Right renal cortex interstitium (tissue), 3 donors: ENCODE measurements at places on chromosomes 5 and 9.

DNA sequence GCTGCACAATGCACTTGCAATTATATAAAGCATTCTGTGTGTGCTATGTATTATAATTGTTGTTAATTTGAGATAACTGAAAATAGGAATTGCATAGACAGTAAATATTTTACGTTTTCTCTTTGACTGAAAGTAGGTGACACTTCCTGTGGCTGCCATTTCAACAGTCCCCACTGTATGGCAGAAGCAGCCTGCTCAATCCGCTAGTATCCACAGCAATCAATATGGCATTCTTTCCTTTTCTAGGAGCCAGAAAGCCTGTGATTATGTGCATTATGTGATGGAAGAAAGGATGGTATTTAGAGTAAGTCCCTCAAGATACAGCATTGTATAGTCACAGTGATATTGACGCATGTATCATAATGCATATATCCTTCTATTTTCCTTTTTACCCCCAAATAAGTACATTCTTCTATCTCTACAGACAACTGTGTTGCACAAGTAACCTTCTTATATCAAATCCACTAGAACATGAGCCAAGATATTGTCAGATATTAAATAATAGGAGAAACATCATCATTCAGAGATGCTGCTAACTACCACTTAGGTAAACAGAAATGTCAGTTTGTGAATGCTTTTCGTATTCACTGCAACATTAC, 59.7 kb downstream of the CARTPT start:
- no peak for DNase-seq

GRCh38 chr5:62617943-62618342, 39.3 kb downstream of the LRRC70 start:
- DNase-seq: no peak

- DNase-seq: no peak
These were observed 152.3 kb upstream of the OR13F1 start for GRCh38 chr9:104351726-104352125.

- no peak for DNase-seq
These were observed 15.5 kb upstream of the FSD1L start for GRCh38 chr9:105432247-105432842.

DNA sequence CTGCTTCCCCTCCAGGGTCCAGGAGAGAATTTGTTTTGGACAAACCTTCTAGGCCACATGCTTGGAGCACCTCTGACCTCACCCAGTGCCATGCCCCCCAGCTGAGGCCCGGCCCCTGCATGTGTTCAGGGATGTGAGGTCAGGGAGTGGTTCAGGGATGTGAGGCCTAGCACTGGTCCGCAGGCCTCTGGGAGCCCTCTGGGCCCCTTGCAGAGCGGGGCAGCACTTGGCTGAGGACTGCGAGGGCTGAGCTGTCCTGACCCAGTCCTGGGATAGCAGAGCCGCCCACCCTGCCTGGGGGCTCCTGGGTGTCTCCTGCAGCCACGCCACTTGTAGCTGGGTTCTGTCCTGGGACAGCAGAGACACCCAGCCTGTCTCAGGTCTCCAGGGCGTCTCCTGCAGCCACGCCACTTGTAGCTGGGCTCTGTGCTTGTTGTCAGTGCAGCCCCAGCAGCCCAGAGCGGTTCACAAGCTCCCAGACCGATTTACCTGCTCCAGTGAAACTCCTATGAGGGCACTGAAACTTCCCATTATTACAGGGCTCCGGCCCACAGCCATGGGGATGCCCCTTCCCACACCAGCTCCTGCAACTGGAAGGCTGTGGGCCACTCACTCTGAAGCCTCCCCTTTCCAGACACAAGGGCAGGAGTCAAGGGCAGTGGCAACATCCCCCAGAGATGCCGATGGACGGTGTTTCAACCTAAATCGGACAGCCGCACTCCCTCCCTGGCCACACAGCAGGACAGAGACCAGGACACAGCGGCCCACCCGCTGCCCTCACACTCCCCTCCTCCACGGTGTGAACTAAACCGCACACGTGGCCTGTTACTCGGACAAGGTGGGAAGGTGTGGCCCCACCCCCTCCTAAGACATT, 5.4 kb upstream of the CEP72 start:
- no peak for DNase-seq
